ENCODE measurements at places on chromosomes 7 and 10.

GRCh38 chr7:41238851-41239331, 464.0 kb downstream of the INHBA start:
- DNase-seq, result no peak

GRCh38 chr7:88331322-88331721, 24.6 kb upstream of the STEAP4 start:
- no peak for DNase-seq

GRCh38 chr10:7378602-7379403, 32.0 kb downstream of the SFMBT2 start:
- no peak for DNase-seq

GRCh38 chr7:105268511-105269392, 120.0 kb downstream of the SRPK2 start:
- DNase-seq, result no peak

- DNase-seq, result no peak
Measured at GRCh38 chr10:12427276-12427675, 77.9 kb downstream of the CAMK1D start.

GRCh38 chr10:114925587-114926586, 12.1 kb upstream of the TRUB1 start:
- no peak for DNase-seq

GRCh38 chr7:148567524-148567923, 23.0 kb upstream of the C7orf33 start:
- DNase-seq, result no peak

GRCh38 chr10:120713573-120714205, 137.5 kb upstream of the WDR11 start:
- no peak for DNase-seq

- DNase-seq, result no peak
Measured at GRCh38 chr7:77575187-77575586, 38.1 kb downstream of the PTPN12 start.

- peak; percentile 38 for DNase-seq
Measured at GRCh38 chr7:158863611-158864506, 7.5 kb downstream of the DYNC2I1 start.

DNA sequence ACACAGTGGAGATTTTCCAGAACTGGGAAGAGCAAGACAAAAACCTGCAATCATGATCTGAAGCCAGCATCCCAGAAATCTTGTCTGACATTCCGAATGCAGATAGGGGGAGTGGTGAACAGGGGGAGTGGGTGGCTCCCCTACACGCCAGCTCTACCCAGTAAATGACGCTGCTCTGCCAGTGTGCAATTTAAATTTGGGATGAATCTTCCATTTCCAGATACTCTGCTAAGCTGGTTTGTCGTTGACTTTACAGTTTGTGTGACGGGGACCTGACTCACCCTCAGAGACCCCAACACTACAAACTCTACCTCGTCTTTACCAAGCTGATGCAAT, 68.7 kb upstream of the CAMK2B start:
- no peak for DNase-seq

Measured in activated naive CD4-positive, alpha-beta T cell treated with anti-CD3 and anti-CD28 coated beads, Interleukin-2, amount 50 U/mL, for 16 hours (primary cell).